Esophagus squamous epithelium (tissue), 5 donors: ENCODE measurements at places on chromosomes 7 and 10.

GRCh38 chr10:132257271-132257670, 50.5 kb downstream of the STK32C start:
- no peaks in the 10 kb centered on the region for H3K36me3 ChIP-seq
- H3K4me1 ChIP-seq: no peaks in the 10 kb centered on the region
- no peak overlapping the region for H3K27ac ChIP-seq
- no peak overlapping the region for H3K4me3 ChIP-seq

DNA sequence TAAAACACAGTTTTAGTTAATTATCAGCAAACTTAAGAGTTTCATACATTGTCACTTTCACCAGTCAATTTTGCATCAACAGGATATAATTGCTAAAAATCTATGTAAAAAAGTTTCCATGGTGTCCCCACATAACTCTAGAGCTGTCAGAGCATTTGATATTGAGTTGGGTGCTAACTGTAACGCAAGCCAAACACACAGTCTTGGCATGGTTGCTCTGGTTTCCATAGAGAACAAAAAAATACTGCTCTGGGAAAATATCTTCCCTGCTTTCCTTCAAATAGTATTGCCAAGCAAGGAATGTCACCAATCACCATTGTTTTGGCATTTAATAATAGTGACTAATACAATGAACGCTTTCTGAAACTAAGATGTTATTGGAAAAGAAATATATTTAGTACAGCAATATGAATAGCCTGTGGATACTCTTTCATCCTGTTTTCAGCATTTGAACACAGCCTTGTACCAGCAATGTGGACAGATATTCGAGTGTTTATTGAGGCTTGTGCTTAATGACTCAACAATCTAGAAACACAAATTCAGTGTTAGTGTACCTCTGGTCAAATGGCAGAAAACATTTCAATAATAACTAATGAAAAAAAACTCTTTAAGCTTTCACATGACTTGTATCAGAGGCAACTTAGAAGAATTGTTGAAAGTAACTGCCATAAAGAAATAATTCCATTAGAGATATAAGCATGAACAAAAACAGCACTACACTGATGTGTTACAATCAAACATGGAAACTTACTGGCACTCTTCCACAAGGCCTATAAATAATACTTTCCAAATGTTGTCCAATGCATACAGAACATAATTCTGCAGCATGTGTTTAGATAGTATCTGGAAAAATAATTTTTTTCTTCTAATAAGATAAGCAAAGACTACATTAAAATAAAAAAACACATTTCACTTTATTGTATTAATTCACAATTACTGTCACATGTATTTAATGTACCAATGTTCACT, 1469.5 kb upstream of the CELF2 start:
- H3K4me1 ChIP-seq: no peaks in the 10 kb centered on the region
- no peaks in the 10 kb centered on the region for H3K36me3 ChIP-seq
- DNase-seq: no peak

- peak overlapping the region; percentile 91 for H3K4me3 ChIP-seq
- H3K27me3 ChIP-seq: no peaks in the 10 kb centered on the region
- DNase-seq: no peak
Observed at GRCh38 chr7:80134115-80134535, 506 bp upstream of the GNAI1 start.

GRCh38 chr7:8386926-8387550, 46.4 kb upstream of the NXPH1 start:
- no peaks in the 10 kb centered on the region for H3K36me3 ChIP-seq
- H3K27me3 ChIP-seq: no peaks in the 10 kb centered on the region
- H3K27ac ChIP-seq: no peak overlapping the region
- no peaks in the 10 kb centered on the region for H3K4me1 ChIP-seq
- H3K4me3 ChIP-seq: no peak overlapping the region
- DNase-seq: no peak

- no peak overlapping the region for H3K4me3 ChIP-seq
- no peak overlapping the region for H3K27ac ChIP-seq
- no peaks in the 10 kb centered on the region for H3K36me3 ChIP-seq
- no peaks in the 10 kb centered on the region for H3K4me1 ChIP-seq
- no peak for DNase-seq
Observed at GRCh38 chr10:38003588-38003987, 6.9 kb upstream of the ZNF33A start.

GRCh38 chr10:88045656-88046415, 182.4 kb downstream of the PTEN start:
- peak overlapping the region; percentile 40 for H3K27ac ChIP-seq
- H3K4me1 ChIP-seq: peaks cover 12% of the 10 kb centered on the region
- no peaks in the 10 kb centered on the region for H3K27me3 ChIP-seq
- DNase-seq: no peak
- H3K36me3 ChIP-seq: no peaks in the 10 kb centered on the region

- no peaks in the 10 kb centered on the region for H3K4me1 ChIP-seq
- no peak overlapping the region for H3K27ac ChIP-seq
- no peak overlapping the region for H3K4me3 ChIP-seq
- no peaks in the 10 kb centered on the region for H3K36me3 ChIP-seq
Observed at GRCh38 chr7:39054731-39055130, 77.0 kb downstream of the POU6F2 start.

DNA sequence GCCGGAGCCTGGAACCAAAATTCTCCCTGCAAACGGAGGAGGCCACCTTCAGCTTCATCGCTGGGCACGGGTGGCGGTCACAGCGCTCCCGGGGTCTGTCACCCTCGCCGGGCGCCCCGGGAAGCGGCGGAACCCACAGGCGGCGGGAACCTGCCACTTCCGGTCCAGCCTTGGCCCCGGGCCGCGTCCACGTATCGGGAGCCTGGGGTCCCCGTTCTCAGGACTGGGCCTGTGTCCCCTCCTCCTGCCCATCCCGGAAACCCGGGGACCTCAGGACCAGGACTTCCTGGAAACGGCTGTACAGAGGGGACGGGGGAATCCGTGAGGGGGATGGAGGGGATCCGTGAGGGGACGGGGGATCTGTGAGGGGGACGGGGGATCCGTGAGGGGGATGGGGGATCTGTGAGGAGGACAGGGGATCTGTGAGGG, 25.4 kb downstream of the PDGFA start:
- H3K27ac ChIP-seq: no peak overlapping the region
- peaks cover 14% of the 10 kb centered on the region for H3K36me3 ChIP-seq
- H3K4me3 ChIP-seq: no peak overlapping the region
- H3K27me3 ChIP-seq: no peaks in the 10 kb centered on the region

- no peaks in the 10 kb centered on the region for H3K36me3 ChIP-seq
- peaks cover 11% of the 10 kb centered on the region for H3K4me1 ChIP-seq
- no peak for DNase-seq
Observed at GRCh38 chr7:50268223-50268622, 36.3 kb upstream of the IKZF1 start.
